ENCODE measurements at places on chromosomes 11 and 22.

DNA sequence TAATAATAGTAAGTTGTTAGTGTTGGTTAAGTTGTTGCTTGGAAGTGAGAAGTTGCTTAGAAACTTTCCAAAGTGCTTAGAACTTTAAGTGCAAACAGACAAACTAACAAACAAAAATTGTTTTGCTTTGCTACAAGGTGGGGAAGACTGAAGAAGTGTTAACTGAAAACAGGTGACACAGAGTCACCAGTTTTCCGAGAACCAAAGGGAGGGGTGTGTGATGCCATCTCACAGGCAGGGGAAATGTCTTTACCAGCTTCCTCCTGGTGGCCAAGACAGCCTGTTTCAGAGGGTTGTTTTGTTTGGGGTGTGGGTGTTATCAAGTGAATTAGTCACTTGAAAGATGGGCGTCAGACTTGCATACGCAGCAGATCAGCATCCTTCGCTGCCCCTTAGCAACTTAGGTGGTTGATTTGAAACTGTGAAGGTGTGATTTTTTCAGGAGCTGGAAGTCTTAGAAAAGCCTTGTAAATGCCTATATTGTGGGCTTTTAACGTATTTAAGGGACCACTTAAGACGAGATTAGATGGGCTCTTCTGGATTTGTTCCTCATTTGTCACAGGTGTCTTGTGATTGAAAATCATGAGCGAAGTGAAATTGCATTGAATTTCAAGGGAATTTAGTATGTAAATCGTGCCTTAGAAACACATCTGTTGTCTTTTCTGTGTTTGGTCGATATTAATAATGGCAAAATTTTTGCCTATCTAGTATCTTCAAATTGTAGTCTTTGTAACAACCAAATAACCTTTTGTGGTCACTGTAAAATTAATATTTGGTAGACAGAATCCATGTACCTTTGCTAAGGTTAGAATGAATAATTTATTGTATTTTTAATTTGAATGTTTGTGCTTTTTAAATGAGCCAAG is 2.7 kb downstream of the NEAT1 start:
- DNase-seq = no peak

DNA sequence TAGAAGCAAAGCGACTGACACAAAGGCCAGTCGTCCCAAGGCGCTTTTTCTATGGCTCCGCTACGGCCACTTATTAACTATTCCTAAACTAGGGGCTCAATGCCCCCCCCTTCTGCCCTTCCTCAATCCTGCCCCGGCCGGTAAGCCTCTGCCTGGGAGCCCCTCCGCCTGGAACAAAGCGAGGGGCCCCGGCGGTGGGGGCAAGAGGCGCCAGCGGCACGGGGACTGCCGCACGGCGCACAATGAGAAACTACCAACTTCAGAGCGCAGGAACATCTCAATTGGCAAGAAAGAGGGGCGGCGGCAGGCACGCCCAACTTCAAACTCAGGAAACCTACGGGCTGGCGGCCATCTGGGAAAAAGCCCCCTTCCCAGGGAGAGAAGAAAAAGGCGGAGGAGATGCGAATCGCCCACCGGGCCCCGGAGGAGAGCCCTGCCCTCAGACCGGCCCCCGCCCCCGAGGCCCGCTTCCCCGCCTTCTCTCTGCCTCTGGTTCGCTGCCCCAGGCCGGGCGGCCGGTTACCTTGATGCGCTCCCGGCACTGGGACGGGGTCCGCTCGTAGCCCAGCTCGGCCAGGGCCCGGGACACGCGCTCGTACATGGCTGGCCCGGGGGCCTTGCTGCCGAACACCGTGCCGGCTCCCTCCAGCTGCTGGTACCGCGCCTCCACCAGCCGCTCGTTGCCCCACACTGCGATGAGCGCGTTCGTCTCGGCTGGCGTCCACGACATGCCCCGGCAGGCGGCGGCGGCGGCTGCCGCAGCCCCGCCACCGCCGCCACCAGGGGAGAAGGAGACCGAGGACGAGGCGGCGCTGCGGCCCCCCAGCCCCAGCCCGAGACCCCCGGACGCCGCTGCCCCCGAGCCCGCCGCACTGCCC is 619 bp downstream of the MSANTD2 start:
- DNase-seq = peak; percentile 57

DNA sequence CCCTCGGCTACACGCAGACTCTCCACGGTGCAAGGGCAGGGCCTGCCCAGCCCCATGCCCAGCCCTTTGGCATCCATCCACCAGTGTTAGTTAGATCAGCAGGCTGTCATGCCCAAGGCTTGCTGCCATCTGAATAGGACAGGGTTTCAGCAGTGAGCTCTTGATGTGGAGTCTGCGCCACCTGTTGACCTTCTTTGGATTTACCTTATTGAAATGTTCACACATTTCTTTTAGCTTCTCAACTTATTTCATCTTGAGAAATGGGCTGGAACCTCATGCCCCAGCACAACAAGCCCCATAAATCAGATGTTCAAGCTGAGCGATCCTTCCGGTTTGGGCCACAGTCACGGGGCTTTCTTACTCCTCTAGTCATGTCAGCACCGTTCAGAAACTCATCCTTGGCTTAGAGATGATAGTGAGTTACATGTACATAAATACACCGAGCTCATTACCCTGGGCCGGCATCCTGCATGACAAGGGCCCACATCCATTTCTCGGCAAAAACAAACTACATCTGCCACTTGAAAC is 61.7 kb downstream of the PARVB start:
- DNase-seq = peak; percentile 44

DNA sequence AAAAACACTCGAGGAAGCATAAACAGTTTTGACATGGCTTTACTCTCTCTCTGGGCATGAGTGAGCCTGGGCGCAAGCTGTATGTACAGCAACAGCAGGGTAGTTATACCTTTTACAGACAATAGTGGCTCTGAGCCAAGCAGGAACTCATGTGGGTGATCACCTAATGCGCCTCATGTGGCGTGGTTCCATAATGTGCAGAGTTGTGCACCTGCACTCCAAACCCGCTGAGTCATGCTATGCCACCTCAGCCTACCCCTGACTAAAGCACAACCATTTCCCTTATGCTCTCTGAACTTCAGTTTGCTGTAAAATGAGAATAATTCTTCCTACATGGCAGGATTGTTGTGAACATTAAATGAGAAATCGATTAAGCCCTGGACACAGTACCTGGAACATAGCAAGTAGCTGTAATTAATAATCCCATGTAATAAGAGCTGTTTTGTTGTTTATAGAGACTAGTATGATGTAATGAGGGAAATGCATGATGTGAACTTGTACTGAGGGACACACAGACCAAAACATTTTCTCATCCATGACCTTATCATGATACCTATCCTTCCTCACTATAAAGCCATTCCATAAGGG is 71.6 kb downstream of the CCDC34 start:
- no peak for DNase-seq

- DNase-seq = no peak
These were observed 49.9 kb downstream of the RSF1 start for GRCh38 chr11:77770629-77771028.

DNA sequence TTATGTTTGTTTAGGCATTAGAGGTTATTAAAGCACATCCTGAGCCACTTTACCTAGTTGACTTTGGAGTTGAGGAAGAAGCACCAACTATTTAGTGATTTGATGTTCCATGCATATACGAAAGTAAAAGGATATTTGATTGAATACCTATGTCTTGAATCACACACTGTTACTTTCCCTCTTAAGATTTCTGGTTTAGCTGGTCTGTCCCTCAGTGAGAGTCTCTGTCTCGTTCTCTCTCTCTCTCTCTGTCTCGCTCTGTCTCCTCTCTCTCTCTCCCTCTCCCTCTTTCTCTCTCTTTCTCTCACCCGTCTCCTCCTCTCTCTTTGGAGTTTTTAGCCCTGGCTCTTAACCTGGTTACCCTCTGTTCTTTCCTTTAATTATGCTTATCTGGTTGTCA is 11.0 kb downstream of the CTNND1 start:
- no peak for DNase-seq

DNA sequence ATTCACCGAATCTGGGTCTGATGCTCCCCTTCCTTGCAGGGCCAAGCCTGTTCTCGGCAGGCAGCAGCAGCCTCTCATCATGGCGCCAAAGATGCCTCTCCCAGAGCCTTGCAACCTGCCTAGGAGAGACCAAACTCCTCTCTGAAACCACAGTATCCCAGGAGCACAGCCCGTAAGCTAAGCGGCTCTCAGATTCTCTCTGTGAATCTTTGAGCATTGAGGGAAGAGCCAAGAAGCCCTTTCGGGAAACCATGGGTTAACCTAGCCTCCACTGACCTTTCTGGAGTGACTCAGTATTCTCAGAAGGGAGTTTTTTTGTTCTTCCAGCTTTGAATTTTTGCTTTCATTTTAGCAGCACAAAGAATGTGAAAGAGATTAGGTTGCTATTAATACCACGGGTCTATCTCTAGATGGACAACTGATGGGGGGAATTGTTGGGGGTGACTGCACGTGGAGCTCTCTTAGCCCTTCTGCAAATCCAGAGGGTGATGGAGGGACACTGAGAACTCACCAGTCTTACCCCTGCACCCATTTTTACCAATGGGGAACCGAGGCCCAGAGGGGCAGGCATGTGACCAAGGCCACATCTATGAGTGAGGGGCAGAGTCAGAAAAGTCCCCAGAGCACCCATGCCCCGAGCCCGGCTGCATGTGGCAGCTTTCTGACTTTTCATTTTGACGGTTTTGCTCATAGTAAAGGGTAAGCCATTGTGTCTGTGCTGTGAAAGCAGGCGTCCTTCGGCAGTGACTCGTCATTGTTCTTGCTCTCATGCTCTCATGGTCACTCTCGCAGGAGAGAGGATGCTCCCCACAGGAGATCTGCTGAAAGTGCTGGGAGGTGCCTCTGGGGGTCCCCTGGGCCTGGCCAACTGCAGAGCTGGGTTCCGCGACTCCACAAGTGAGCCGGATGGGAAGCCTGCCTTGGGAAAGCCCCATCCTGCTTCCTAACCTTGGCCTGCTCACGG is 36.0 kb downstream of the IRAG1 start:
- no peak for DNase-seq

DNA sequence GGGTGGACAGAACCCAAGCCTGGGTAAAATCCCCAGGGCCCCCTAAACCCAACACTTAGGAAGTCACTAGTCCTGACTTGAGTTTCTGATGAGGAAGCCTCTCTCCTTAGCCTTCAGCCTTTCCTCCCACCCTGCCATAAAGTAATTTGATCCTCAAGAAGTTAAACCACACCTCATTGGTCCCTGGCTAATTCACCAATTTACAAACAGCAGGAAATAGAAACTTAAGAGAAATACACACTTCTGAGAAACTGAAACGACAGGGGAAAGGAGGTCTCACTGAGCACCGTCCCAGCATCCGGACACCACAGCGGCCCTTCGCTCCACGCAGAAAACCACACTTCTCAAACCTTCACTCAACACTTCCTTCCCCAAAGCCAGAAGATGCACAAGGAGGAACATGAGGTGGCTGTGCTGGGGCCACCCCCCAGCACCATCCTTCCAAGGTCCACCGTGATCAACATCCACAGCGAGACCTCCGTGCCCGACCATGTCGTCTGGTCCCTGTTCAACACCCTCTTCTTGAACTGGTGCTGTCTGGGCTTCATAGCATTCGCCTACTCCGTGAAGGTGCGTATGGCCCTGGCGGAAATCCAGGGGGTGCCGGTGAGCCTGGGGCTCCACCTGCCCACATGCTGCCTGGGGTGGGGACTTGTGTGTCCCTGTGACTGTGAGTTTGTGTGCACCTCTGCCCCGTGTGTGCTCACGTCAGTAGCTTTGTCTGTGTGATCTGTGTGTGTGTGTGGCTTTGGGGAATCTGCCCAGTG is at the start of gene IFITM1:
IFITM1 (plus strand) TSS at position 254 of the 767 bp plus-strand sequence; CDS start at position 385, 131 bp downstream.
- peak; percentile 34 for DNase-seq

GRCh38 chr11:68954836-68955606 is 25.8 kb downstream of the MRGPRD start:
- DNase-seq = peak; percentile 61

- DNase-seq = no peak
These were observed 320.9 kb downstream of the SHANK2 start for GRCh38 chr11:70931430-70931829.

GRCh38 chr11:8685306-8685705 is 2.7 kb downstream of the RPL27A start:
- no peak for DNase-seq

GRCh38 chr11:72851726-72852125 is 37.5 kb downstream of the ATG16L2 start:
- no peak for DNase-seq
